NCI-H526 treated with DMSO at 0.1 percent for 48 hours (cell line): ENCODE measurements at places on chromosomes 7 and 10.
A peak's percentile ranks its signal among the peaks of the same experiment; 100 is the strongest.

- DNase-seq: no peak
Measured at GRCh38 chr10:126247446-126247975, 140.8 kb downstream of the ADAM12 start.

DNA sequence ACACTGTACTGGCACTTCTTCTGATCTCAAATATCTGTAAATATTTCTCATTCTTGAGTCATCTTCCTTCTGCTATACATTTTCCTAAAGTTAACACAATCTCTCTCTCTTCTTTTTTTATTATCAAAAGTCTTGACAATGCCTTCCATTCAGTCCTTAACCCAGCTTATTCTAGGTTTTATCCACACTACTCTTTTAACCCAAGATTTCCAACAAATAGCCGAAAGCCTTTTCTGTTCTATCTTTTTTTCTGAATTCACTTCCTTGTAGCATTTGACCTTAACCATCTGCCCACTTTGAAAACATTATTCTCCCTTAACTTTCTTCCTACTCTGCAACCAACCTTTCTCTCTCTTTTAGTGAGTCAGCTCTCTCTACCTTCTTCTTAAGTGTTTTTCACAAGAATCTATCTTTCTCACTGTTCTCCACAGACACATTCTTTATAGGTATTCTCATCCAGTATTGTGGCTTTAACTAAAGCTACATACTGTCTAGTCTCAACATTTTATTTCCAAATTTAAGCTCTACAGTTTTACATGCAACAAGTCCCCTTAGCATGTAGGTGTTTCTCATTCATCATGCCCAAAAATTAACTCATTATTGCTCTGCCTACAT lies 915.6 kb downstream of the KCNMA1 start:
- no peak for DNase-seq

DNA sequence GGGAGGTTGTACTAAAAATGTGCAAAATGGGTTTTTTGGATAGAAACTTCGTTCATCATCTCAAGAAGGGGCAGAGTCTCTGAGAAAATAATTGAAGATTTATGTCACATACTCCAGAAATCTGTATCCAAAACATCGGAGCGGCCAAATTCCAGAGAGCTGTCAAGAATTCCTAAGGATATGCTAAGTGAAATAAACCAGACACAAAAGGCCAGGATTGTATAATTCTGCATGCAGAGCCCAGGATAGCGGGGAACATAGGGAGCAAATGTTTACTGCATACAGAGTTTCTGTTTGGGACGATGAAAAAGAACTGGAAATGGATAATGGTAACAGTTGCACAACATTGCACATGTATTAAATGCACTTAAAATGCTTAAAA lies 224.2 kb upstream of the AUTS2 start:
- no peak for DNase-seq

GRCh38 chr10:1094112-1095057 lies 38.2 kb downstream of the WDR37 start:
- no peak for DNase-seq

- DNase-seq: no peak
Measured at GRCh38 chr7:100065452-100066186, 15.9 kb downstream of the ZNF3 start.

- DNase-seq: no peak
Measured at GRCh38 chr7:154990964-154991540, 11.9 kb downstream of the PAXIP1 start.

DNA sequence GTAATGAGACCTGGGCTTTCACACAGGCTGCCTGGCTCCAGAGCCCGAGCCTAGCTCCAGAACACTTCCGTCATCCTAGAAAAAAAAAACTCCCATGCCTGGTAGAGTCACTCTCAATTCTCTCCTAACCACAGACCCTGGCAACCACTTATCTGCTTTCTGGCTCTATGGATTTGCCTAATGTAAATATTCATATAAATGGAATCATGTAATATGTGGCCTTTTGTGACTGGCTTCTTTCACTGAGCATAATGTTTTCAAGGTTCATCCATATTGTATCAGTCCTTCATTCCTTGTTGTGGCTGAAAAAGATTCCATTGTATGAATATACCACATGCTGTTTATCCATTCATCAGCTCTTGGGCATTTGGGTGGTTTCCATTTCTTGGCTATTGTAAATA lies 167.7 kb upstream of the MKLN1 start:
- peak; percentile 76 for DNase-seq

DNA sequence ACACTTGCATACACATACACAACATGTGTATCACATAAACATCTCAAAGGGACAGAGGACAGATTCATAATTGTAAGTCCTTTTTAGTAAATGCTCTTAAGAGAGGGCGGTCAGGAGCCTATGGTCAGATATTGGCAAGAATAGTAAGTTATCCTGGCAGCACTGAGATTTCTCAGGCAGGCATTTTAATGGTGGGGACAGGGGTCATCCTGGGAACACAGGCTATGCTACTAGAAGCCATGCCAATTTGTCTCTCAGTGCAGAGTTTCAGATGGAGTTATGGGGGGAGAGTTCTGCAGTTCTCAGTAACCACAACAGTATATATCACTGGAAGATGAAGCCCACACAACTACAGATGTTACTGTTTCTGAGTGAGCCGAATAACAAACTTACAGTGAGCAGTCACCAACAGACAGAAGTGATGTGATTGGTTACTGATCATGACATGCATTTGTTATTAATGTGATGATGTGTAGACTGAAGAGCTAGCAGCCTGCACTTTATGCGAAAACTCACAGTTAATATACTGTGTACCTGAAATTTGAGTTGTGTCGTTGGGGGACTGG lies 16.4 kb downstream of the ZNF487 start:
- DNase-seq: no peak

GRCh38 chr10:7410301-7410861 lies 453 bp downstream of the SFMBT2 start:
- peak; percentile 36 for DNase-seq

- DNase-seq: no peak
Measured at GRCh38 chr7:39659356-39660013, 36.1 kb downstream of the RALA start.

DNA sequence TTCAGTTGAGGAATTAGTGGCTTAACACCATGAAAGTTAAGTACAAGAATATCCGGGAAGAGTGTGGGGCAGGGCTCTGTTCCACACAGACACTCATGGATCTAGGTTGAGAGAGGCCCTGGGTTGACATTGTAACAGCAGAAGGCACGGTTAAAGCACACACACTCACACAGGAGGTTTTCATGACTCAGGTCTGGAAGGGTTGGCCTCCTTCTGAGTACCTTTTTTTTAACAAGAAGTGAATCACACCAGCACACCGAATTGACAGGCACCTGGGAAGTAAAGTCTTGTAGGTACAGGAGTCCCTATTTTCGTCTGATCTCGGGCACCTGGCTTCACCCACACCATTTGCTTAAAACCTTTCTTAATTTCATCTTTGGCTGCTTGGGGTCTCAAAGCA lies 509.4 kb upstream of the ADARB2 start:
- DNase-seq: no peak

GRCh38 chr10:13390604-13391522 lies 42.8 kb upstream of the SEPHS1 start:
- DNase-seq: no peak

DNA sequence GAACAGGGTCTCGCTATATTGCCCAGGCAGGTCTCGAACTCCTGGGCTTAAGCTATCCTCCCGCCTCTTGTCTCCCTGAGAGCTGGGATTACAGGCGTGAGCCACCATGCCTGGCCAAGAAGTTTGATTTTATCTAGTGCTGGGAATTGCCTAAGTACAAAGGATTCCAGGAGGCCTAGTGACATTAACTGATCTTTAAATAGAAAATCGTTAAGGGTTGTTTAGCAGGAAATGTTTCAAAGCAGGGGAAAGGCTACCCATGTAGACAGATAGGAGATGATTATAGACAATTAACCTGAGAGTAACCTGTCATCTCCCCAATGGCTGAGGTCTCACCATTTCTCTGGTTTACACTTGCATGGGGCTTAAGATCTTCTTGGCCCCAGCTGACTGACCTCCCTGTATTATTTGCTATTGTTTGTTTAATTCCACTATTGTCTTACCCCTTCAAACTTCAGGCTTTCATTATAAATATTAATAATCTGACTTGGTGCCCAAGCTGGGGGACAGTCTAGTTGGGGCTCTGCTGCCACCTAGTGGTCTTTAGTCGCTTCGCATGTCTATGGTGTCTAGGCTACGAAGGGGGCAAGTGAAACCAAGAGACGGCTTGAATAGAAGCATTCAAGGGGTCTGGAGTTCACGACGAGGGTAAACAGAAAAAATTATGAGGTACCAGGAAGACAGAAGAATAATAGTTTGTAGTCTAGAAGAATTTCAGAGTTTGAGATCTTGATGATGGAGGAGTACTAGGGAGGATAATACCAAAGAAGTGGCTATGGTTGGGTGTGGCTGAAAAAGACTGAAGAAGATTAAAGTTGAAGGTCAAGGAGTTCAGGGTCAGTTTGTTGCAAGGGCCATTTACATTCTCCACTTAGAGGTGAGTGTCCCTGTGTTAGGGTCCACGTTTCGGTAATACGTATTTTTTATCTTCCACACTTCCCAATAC lies 40.4 kb upstream of the BPGM start:
- DNase-seq: peak; percentile 15

DNA sequence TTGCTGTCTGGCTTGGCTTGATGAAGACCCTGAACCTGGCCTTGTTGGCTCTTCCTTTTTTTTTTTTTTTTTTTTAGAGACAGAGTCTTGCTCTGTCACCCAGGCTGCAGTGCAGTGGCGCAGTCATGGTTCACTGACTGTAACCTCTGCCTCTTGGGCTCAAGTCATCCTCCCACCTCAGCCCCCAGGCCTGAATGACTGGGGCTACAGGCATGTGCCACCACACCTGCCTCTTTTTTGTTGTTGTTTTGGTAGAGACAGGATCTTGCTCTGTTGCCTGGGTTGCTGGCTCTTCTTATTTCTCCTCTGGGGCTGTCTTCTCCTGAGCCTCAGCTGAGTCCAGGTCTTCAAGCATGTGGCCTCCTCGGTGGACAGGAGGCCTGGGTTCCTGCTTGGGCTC lies 44.7 kb downstream of the PRF1 start:
- DNase-seq: no peak

DNA sequence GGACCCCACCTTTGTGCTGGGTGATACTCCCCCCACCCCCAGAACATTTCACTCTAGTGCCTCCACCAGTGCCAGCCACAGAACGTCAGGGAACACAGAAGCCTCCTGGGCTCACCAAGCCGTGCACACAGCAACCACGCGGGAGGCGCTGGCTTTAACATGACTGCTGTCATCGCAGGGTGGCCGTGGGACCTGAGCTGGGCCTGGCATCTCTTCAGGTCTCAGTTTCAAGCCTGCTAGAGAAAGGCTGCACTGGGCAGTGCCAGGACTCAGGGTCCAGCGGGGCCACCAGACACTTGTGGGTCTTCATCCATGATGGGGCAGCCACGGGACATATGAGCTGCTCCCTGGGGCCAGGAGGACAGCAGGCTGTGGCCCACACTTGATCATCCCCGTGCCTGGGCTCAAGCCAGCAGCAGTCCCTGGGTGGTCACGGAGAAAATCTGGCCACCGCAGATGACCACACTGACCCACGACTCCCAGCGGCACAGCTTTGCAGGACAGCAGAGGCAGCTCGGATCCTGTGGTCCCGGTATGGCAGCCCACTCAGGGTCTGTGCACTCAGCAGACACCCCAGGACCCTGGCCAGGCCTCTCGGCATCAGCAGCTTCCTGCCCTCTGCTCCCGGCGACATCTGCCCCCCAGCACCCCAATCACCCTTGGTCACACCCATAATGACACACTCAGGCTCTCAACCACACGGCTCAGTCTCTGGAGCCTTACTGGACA lies 44.2 kb downstream of the CAMK2B start:
- no peak for DNase-seq
